ENCODE measurements at places on chromosomes 6 and 20. TPM values are rescaled to one million over a fixed set of nuclear protein-coding genes. Genes with fewer than 3 reads are reported as not detected.

ZFP57 gene
- total RNA-seq = not detected

ERMARD gene
- 28.5 TPM for total RNA-seq

LAMP5 gene
- not detected for total RNA-seq

SIM1 gene
- not detected for total RNA-seq

PRL gene
- total RNA-seq = not detected

LY6G6D gene
- not detected for total RNA-seq

LY6G6F gene
- not detected for total RNA-seq

KIF16B gene
- total RNA-seq = 13.4 TPM

ECHDC1 gene
- 60.9 TPM for total RNA-seq

DDR1 gene
- total RNA-seq = 32.4 TPM

OR2B6 gene
- not detected for total RNA-seq

CALHM4 gene
- not detected for total RNA-seq

DNA sequence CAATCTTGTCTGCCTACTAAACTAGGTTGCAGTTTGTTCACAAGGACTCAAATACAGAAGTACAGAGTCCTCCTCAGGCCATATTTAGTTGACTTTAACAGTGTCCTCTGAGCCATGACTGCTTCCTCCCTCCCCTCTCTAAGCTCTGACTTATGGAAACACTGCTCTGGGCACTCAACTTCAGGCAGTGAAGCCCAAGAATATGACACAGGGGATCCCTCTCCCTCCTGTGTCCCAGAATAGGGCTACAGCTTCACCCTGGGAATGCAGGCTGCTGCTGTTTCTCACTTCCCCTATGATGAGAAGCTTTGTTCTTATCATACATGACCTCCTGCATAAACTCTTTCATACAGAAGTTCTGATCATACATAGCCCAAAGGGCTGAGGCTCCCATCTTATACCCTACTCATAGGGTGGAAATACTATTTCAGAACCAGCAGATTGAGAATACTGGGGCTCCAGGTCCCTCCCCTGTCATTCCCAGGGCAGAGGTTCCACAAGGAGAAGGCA lies 97.3 kb upstream of the UST start:
- no peak for DNase-seq

DNA sequence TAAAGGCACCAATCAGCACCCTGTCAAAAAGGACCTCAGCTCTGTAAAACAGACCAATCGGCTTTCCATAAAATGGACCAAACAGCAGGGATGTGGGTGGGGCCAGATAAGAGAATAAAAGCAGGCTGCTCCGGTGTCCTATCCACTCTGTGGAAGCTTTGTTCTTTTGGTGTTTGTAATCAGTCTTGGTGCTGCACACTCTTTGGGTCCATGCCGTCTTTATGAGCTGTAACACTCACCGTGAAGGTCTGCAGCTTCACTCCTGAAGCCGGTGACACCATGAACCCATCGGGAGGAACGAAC lies 7.3 kb upstream of the PXDC1 start:
- DNase-seq = no peak

DNA sequence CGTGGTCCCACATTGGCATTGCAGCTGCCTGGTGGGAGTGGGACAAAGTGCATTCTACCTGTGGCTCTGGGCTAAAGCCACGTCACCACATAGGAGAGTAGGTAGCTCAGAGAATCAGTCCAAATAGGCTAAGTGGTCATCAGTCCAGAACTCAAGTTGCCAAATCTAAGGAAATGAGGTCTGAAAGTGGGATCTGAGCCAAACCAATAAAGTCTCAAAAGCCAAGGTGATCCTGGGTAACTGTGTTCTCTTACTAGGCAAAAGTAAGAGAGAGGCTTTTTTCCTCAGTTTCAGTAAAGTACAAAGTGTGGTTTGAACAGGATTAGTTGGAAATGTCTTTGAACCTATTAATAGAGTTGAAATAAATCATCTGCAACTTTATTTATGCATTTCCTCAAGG lies 68.6 kb upstream of the CNKSR3 start:
- no peak for DNase-seq

DNA sequence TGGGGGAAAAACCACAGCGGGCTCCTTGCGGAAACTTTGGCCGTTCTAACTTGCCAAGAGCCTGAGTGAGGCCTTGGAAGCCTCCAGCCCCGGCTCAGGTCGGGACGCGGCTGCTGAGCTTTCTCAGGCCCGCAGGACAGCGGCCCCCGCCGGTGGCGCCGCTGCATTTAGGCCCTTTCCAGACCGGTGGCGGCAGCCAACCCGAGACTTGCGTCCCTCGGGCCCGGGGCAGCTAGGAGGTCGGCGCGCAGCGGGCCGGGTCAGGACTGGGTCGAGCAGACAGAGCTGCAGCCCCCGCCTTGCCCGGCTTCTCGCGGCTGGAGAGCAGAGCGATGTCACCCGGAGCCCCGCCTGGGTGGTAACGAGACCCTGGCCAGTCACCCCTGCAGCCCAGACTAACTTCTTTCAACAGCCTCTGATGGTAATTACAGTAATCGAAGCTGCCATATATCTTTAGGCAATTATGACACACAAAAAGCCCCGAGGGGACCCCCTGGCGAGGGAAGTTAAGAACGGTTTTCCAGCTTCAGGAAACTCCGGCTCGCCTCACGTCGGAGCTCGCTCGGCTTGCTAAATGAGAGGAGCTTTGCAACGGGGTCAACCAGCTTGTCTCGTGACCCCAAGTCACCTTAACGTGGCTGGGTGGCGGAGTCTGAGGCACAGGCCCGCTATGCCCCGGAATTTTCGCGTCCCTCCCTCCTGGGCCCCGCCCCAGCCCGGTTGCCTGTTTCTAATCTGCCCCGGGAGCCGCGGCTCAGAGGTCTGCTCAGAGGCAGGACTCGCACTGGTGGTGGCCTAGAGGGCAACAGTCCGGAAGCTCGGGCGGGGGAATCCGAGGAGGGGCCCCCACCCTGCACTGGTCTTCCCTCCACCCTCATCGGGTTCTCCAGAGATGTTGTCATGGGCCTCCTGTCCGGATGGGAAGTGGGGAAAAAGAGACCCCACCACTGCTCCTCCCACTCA lies 3.0 kb downstream of the NR2E1 start:
- peak; percentile 13 for DNase-seq

DNA sequence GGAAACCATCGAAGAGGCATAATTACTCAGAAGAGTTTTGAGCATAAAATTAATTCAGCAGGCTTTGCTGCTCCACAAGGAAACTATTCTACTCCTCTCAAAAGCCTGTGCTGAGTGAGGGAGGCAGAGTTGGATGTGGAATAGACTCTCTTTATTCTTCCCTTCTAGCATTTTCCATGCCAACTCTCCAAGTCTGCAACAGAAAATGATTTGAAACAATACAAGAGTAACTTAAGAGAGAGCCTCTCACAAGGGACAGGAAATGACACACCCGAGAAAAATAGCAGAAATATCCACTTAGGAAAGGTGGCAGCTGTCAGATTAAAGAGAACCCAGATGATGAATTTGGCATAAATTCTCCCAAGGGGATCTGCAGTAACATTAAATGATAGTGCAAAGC lies 26.3 kb upstream of the LAMP5 start:
- DNase-seq = no peak

- DNase-seq = peak; percentile 45
These were observed 5.7 kb upstream of the FKBP5 start for GRCh38 chr6:35694462-35694861.

DNA sequence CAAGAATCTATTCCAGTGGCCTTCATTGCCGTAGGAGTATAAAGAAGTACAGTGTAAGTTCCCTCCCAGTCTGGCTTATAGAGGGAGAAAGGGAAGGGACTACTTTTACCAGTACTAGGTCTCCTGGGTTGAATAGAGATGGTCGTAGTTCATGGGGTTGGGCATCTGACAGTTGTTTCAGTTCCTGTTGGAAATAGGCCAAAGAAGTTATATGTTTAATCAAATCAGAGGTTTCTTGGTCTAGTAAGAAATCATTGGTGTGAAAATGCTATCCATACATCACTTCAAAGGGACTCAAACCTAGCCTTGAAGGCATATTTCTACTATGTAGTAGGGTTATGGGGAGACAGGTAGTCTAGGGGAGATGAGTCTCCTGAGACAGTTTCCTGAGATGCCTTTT lies 45.6 kb upstream of the MAN1A1 start:
- no peak for DNase-seq

GRCh38 chr6:134223796-134224420 lies 94.0 kb downstream of the SGK1 start:
- DNase-seq = peak; percentile 19

DNA sequence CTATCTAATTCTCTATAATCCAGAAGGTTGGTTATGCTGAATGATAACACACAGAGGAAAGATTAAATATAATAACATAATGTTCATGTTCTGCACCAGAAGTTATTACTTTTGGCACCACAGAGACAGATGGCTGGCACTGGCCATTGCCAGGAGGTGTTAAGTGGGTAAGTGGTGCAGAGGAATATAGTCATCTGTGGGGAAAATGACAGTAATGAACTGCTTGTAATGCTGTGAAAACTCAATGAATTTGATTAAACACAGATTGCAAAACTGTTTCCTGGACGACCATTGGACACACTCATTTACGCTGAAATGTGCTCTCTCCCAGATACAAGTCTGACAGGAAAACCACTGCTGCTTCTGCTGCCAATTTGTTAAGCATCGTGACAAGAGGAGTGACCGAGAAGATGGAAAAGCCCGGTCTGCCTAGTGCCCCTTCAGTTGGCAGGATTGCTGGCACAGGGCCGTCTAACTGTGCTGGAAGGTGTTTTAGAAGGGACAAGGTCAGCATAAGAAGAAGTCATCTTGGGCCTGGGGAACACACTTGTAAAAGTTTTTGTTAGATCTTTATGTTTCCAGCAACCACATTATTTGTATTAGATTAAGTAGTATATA lies 567.4 kb downstream of the CBLN4 start:
- no peak for DNase-seq

- DNase-seq = peak; percentile 16
These were observed 71.4 kb upstream of the SCAF8 start for GRCh38 chr6:154661768-154662167.

GRCh38 chr6:47179286-47179685 lies 130.4 kb downstream of the TNFRSF21 start:
- DNase-seq = peak; percentile 50

DNA sequence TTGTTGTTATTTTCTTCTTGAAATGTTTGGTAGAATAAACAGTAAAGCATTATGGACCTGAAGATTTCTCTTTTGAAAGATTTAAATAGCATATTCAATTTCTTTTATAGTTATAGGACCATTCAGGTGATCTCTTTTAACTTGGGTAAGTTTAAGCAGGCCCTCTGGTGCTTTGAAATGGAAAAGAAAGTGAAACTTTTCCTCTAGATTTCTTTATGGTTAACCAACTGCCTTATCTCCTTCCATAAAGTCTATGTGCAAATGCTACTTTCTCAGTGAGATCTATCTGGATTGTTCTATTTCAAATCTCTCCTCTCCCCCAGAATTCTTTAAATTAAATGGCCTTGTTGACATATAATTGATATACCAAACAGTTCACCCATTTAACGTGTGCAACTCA lies 54.0 kb downstream of the PHACTR2 start:
- DNase-seq = no peak

DNA sequence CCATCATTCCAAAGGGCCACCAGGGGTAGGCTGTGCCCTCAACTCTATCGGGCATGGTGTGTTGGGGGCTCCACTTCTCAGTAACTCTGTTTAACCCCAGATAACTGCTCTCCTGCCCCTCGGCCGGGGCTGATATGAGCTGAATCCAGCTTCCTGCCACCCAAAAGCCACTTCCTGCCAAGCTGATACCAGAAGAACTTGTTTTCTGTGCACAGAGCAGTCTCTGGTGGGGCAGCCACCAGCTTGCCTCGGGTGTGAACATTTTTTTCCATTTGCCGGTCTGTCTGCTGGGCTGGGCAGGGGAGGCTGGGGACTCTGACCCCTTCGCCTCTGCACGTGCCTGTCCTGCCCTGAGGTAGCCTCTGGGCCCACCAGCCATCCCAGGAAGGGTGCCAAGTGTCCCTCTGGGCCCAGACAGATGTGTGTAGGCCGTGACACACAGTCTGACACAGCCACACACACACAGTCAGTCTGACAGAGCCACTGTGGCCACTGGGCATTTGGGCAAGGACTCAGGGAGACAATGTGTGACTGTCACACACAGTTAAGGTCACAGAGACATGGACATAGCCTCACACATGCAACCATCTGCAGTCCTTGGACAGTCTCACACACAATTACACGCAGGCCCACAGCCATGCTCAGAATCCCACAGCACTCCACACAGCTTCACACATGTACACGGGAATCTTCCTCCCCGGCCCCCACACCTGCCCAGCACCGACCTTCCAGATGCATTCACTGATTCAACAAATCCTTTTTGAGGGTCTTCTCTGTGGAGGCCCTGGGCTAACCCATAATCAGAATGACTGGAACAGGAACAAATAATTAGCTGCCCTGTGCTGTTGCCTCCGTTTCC lies 45.1 kb downstream of the NOL4L start:
- no peak for DNase-seq

DNA sequence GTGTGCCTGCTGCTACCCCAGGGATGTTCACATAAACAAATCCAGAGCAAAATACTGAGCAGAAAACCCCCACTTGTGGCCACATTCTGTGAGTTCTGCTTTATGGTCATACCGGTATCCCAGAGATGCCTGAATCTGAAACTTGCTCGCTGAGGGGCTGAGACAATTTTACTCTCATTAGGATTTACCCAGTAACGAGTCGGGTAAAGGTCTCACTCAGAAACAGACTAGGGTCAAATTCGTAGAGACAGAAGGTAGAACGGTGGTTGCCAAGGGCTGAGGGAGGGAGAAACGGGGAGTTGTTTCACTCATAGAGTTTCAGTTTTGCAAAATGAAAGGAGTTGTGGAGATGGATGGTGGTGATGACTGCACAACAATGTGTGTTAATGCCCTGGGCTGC lies 45.4 kb upstream of the NKX2-2 start:
- no peak for DNase-seq

- peak; percentile 57 for DNase-seq
These were observed 287.6 kb downstream of the PHF3 start for GRCh38 chr6:63923139-63923739.

DNA sequence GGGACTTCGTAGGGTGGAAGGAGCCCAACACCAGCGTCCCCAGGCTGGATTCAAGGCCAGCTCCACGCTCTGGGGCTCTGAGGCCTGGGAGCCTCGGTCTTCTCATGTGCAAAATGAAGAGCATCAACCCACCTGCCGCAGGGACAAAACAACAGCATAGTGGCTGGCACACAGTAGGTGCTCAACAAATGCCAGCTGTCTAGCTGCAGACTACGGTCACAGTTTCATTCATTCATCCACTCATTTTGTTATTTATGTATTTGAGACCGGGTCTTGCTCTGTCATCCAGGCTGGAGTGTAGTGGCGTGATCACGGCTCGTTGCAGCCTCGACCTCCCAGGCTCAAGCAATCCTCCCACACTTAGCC lies 60.7 kb downstream of the CEBPB start:
- DNase-seq = no peak
